Erythroblast (primary cell): ENCODE measurements at places on chromosomes 1 and 21.

DNA sequence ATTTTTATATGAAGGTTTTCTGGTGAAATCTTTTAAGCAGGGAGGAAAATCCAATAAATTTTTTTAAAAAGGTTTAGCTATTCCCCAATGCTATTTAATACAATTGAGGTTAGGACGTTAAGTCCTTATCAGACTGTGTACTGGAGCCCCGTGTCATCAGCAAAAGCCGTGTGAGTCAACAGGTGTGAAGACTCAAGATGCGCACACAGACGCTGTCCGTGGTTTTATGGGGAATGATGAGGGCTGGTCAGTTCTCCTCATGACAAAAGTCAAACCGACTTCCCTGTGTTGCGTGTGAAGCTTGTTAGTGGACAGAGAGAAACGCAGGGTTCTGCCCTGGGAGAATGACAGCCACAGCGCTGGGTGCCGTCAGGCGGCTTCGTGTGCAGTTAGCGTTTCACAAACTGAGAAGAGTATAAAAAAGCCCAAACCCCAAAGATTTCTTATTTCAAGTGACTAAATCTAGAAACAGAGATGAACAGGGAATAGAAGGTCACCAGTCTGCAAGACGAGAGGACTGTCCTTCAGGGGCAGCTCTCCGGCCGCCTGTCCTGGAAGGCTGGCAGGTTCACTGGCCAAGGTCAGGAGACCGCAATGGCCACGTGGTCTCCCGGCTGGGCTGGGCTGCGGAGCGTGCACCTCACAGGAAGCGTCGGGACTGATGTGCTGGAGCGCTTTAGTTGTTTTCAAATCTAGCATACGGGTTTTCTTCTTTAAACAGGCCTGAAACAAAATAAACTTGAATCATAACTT, 22.4 kb downstream of the PTTG1IP start:
- no peak for DNase-seq

- DNase-seq = no peak
Measured at GRCh38 chr1:15381805-15382204, 27.9 kb upstream of the EFHD2 start.

DNA sequence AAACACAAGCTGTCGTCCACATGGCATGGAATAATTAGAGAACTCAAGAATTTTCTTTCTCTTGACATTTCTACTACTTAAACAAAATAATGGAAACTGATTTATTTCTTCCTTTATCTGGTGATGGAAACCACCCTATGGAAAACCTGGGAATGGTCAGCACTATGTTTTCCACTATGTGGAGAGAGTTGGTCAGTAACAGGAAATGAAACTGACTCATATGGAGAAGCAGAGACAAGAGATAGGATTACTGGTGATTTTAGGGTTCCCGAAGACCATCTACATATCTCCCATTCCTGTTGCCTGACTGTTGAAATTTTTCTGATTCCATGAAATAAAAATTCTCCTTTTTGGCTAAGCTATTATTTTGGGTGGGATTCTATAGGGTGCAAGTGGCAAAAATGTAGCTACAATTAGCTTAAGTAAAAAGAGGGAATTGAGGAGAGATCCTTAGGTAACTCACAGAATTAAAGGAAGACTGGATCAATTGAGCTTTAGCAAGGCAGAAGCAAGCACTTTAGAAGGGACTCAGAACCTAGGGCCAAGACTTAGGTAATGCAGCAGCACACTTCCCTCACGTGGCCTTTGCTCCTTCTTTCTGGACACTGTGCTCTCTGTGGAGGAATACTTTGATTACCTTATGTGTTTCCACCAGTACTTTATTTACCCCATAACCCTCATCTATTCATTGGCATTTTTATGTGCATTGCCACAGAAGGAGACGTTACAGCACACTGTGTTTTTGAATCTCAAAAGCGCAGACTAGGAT, 89.6 kb downstream of the LEPR start:
- no peak for DNase-seq

DNA sequence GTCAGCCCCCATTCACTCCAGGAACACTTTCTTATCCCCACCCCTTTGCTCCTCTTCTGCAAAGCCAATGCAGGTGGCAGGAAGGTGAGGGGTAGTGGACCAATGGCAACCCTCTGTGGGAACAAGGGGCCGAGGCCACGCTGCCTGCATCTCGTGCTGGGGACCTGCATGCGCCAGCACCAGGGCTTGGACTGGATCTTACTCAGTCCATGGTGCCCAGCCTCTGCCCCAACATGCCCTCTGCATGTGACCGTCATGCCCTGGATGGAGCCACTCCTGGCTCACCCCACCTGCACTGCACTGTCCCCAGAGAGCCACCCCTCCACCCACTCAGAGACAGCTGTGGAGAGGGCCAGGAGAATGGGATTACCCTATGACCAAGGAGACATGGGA, 22.2 kb downstream of the CITED4 start:
- no peak for DNase-seq

DNA sequence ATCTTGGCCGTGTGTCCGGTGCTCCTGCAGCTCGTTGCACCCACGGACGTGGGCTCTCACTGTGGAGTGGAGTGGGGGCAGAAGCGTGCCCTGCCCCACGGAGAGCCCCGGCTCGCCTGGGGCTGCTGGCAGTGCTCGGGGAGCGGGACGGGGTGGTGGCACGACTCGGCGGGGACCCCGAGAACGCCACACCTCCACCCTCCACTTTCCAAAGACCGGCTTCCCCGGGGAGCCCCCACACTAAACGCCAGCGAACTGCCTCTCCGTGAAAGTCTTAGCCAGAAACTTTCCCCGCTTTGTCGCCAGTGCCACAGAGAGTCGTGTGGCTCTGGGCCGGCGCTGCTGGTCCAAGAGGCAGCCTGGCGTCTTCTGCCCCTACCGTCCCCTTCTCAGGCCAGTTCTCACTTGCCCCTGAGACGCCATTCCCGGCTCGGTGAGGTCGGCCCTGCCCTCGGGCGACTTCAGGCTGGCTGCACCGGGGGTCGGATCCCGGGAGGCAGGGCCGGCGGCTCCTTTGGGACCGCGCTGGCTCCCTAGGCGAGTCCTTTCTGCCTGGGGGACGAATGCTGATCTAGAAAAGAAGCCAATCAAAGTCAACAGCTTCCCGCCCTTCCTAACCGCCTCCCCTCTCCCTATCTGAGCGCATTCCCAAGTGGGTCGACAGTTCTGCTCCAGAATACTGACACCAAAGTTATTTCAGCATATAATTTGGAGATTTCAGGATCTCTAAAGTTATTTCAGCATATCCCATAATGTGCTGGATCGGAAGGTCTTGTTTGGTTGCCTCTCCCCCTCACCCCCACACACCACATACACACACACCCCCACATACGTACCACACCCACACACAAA, 2.6 kb upstream of the SAMD13 start:
- peak; percentile 67 for DNase-seq

- DNase-seq = no peak
Measured at GRCh38 chr1:114467491-114467890, 43.5 kb downstream of the TRIM33 start.

DNA sequence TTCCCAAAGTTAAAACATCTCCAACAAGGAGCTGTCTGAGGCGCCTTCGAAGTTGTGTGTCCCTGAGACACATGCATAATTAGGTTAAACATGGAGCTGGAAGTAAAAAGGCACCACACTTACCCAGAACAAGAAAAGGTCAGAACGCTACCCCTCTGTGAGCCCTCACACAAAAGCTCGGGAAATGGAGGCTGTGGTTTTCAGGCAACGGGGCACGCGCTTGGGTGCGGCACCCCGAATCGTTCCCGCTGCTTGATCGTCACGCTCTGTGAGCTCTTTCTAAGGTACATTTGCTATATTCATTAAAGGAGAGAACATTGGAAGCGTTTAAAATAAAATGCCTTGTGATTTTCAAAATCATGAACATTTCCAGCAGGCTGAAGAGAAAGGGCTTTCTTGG, 12.5 kb downstream of the CAPN8 start:
- DNase-seq = no peak

DNA sequence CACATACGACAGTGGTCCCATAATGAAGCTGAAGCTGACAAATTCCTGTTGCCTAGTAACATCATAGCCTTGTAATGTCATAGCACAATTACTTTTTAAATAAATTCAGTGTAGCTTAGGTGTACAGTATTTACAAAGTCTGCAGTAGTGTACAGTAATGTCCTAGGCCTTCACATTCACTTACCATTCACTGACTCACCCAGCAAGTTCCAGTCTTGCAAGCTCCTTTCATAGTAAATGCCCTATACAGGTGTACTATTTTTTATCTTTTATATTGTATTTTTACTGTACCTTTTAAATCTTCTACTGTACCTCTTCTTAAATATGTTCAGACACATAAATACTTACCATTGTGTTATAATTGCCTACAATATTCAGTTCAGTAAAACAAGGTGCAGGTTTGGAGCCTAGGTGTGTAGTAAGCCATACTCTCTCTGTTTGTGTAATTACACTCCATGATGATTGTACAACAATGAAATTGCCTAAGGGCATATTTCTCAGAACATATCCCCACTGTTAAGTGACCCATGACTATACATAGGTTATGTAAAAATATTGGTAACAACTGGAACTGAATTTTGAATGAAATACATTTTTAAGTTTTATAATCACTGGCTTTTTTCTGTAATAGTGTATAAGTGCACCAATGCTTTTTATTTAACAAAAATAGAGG, 33.5 kb upstream of the ADAM30 start:
- no peak for DNase-seq

GRCh38 chr1:156203331-156203730, 9.4 kb downstream of the SLC25A44 start:
- DNase-seq = no peak

DNA sequence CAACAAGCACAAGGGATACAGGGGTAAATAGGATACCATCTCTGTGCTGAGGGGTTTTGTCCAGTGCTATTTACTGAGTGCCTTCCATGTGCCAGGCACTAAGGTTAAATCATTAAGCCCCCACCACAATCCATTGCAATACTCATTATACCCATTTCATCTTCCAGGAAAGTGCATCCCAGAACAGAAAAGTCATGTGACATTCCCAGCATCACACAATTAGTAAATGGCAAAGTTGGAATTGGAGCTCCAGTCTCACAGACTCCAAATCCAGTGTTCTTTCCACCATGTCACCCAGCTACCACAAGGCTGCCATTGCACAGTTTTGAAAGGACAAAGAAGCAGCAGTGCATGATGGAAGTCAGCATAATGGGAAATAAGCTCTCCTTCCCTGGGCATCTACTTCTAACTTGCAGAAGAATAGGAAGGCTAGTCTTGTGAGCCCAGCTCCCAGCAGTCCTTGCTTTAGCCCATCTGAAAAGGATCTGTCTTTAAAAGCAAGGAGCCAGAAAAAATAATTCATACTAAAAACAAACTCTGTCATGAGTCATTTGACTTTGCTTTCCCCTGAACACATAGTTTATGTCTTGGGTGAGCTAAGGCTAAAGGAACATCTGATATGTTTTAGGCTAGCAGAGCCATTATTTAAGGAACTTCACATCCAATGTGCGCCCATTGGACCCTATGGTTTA, 111.4 kb upstream of the HOOK1 start:
- DNase-seq = no peak
